CD4-positive, alpha-beta T cell treated with Interleukin-6 at 100 ng/mL for 8 hours (primary cell): ENCODE measurements at places on chromosomes 6 and 20.

DNA sequence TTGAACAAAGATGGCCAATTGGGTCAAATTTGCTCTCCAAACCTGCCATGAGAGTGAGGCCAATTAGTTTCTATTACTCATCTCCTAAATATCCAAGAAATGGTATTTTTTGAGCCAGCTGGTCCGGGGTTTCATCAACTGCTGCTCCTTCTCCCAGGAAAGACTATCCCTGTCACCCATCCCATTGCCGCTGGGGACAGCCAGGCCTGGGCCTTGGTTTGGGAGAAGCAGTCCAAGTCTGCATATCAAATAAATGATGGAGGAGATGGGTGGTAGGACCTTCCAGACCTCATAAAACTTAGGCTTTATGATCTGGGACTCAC, 46.7 kb upstream of the TTPAL start:
- DNase-seq, result no peak

DNA sequence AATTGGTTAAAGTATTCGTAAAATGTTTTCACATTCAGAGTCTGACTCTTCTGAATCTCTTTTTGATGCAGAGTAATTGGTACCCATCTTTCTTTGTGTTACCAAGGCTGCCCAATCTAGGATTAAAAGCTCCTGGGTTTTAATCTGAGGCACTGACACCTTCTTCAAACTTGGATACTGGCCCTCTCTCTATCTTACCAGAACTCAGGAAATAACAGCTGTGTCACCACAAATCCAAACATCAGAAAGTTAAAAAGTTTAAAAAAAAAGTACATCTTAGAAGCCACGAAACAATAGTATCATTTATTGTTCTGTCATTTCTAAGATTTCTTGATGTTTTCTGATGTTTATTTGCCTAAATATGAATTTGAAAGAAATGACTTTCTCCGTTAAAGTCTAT, 255.5 kb upstream of the RUNX2 start:
- no peak for DNase-seq

DNA sequence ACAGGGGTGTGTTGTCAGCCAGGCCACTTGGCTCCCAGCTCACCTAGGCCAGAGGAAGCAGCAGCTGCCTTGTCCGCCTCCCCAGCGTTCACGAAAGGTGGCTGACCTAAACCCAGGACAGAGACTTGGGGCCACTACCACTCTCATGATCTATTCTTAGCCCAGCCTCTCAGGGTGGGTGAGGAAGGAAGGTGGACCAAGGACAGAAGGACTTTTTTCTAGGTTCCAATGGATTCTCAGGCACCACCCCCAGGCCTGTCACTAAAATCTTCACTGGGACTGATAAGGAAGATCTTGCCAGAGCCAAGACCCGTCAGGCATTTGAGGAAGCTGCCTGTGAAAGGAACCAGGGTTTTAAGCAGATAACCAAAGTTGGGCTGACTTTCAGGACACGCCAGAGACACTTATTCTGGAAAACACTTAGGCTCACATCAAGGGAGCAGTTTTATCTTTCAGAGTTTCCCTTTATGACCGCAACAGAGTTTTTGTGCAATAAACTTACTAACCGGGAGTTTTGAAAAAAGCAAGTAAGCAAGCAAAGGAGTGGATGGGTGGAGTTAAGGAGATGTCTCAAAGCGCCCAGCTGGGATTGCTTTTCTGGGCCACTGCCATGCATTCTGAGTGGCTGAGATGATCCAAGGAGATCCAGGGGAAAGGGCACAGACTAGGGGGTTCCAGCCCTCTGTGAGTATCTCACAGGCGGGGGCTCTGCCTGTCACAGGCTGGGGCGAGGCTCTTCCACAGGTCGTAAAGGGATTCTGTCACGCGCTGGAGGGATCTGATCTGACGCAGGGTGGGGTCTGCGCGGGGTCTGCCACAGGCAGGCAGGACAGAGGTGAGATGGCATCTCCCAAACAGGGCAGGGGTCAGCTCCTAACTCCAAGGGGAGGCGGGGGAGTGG, 989 bp downstream of the FITM2 start:
- DNase-seq, result no peak

GRCh38 chr20:33689973-33690372, 3.8 kb upstream of the E2F1 start:
- DNase-seq, result peak; percentile 69

DNA sequence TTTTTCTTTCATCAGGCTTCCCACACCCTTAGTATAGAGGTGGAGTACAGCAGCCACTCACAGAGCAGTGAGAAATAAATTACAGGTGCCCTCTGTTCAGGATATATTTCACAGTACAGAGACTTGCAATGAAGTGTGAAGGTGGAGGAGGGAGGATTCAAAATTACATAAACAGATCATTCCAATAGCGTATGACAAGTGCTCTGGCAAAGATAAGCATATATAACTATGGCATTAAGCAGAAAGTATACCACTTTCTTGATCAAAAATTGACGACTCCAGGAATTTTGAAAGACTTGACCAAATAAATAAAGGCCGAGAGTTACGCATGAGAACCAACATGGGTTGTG, 108.7 kb downstream of the GPX5 start:
- no peak for DNase-seq

GRCh38 chr20:43389839-43390626, 67.7 kb upstream of the SRSF6 start:
- no peak for DNase-seq

- DNase-seq, result no peak
Observed at GRCh38 chr6:3088446-3088845, 20.2 kb downstream of the RIPK1 start.

GRCh38 chr6:27547157-27548075, 74.5 kb upstream of the ZNF184 start:
- DNase-seq, result no peak

GRCh38 chr6:168666699-168667427, 225.9 kb downstream of the SMOC2 start:
- no peak for DNase-seq

DNA sequence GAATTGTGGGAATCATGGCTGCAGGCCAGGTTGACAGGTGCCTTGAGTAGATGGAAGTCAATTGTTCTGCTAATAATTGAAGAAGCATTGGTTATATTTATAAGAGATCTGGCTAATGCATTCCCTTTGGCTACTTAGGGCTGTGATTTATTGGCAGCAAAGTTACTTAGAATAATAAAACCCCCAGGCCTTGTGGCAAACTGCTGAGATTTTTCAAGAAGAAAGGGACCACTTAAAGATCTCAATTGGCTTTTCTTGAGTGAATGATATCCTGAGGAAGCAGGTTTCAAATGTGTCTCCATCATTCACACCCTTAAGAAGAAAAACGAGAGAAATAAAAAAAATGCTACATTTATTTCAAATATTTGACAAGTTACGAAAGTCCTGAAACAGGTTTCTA, 27.4 kb downstream of the DDO start:
- no peak for DNase-seq

DNA sequence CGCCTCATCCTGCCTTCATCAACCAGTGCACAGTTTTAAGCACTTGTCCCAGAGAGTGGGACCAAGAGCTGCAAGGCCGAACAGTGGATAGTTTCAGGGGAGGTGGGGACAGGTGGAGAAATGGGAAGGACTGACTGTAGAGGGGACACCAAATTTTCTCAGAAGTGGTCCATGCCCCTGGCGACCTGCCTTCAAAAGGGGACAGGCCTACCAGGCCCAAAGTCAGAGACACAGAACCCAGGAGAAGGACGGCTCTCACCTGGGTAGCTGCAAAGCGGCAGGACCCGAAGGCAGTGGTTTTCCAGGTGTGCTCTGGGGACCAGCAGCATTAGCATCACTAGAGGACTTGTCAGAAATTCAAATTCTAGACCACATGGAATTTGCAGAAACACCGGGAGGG, 5.8 kb downstream of the TFEB start:
- no peak for DNase-seq

GRCh38 chr6:136696783-136697364, 95.4 kb downstream of the MAP3K5 start:
- DNase-seq, result no peak

DNA sequence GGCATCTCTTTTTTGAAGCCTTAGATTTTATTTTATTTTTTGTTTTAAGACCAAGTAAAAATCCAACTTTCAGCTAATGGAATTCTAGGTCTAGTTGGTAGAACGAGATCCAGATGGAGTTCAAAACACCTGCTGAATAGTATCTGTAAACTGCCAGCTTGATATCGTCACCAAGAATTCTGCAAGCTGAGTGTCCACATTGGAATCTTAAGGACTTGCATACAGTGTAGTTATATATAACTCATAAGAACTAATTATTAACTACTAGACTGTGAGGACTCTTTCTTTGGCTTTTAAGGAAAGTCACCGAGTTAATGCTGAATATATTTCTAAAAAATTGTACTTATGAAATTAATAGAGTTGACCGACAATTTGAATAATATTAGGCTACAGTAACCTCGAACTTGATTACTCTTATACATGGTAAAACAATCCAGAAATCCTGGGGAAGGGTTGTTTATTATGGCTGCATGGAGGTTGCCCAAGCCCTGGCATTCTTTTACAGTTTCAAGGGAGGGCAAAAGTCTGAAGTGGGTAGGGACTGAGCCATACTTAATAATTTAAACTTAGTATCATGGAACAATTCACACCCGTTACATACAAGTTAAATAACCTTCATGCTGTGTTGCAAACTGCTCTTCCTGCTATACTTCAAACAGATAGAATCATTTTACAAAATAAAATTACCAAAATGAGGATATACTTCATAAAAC, 553.9 kb downstream of the PTPRT start:
- no peak for DNase-seq

- no peak for DNase-seq
Observed at GRCh38 chr6:134805168-134805567, 144.7 kb downstream of the ALDH8A1 start.

- no peak for DNase-seq
Observed at GRCh38 chr20:45117581-45117980, 2.6 kb upstream of the WFDC5 start.

- no peak for DNase-seq
Observed at GRCh38 chr20:25204550-25205276, 9.2 kb downstream of the ENTPD6 start.

GRCh38 chr6:45479834-45480751, 102.4 kb upstream of the SUPT3H start:
- DNase-seq, result no peak

- DNase-seq, result peak; percentile 41
Observed at GRCh38 chr6:155177363-155177961, 86.4 kb upstream of the CLDN20 start.

GRCh38 chr6:75815756-75816155, 66.7 kb downstream of the MYO6 start:
- no peak for DNase-seq

DNA sequence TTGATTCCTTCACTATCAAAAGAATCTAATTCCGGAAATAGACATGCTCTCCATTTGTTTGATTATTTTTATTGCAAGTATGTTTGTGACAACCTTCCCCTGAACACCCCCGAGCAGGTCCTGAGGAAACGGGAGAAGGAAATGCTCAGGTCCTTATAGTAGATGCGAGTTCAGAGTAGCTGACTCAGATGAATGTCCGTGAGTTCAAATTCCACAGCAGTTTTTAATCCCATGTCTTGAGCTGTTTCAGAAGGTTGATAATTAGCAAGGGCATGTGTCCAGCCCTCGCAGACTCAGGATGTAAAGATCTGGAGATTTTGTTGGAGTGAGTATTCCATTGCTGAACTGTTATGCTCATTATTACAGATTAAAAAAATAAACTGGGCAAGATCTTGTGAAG, 169.3 kb downstream of the BCAS1 start:
- no peak for DNase-seq

DNA sequence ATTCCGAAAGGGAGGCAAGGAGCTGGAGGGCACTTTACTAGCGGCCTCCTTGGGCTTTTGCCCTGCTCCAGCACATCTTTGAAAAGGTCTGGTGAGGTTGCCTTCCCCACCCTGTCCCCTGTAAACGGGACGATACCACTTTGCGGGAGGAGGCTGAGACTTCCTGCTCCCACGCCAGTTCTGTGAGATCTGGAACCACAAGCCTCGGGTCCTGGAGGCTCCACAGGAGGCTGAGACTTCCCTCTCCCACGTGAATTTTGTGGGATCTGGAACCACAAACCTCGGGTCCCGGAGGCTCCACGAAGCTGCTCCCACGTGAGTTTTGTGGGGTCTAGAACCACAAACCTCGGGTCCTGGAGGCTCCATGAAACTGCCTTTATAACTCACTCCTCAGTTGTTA, 209.3 kb downstream of the DLL1 start:
- no peak for DNase-seq
